ENCODE measurements at places on chromosomes 1 and 21. TPM values are rescaled to one million over a fixed set of nuclear protein-coding genes. Genes with fewer than 3 reads are reported as not detected.

- DNase-seq = no peak
These were observed 2.3 kb upstream of the KRTAP10-7 start for GRCh38 chr21:44598061-44598460.

GRCh38 chr1:10639775-10640578 is 156.5 kb downstream of the CASZ1 start:
- no peak for DNase-seq

GRCh38 chr1:30524840-30525617 is 198.4 kb downstream of the MATN1 start:
- DNase-seq = no peak

GRCh38 chr1:72631449-72631848 is 349.1 kb upstream of the NEGR1 start:
- DNase-seq = no peak

The EXTL2 gene
- total RNA-seq = 19.6 TPM

DNA sequence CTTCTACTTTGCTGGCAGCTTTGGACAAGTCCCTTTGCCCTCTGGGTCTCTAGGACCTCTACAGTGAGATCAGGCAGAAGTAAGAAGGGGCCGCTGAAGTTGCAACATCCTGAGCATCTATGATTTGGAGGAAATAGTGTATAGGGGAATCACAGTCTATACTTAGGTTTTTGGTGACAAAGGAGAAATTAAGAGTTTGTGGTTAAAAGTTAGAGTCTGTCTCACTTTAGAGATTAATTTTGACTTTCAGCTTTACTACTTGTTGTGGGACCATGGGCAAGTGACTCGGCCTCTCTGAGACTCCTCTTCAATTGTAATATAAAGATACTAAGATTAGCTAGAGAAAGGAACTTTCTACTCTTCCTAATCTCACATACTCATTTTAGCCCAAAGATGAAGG is 33.1 kb upstream of the LMX1A start:
- DNase-seq = no peak

DNA sequence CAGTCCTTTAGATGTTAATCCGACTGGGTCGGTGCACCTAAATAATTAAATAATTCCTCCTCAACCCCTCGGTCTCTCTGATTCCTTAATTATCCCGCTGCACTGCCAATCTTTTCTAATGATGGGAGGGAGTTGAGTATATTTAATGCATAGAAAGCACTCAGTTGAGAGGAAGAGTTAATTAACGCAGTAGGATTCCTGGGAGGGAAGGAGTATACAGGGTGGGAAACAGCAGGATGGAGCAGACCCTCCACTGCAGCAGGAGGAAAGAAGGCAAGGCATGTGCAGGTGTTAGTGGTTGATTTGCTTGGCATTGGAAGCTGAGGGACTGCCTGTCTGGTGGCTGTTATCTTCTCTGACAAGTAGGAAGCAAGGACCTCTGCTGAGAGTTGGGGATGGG is 9.9 kb upstream of the REN start:
- no peak for DNase-seq

DNA sequence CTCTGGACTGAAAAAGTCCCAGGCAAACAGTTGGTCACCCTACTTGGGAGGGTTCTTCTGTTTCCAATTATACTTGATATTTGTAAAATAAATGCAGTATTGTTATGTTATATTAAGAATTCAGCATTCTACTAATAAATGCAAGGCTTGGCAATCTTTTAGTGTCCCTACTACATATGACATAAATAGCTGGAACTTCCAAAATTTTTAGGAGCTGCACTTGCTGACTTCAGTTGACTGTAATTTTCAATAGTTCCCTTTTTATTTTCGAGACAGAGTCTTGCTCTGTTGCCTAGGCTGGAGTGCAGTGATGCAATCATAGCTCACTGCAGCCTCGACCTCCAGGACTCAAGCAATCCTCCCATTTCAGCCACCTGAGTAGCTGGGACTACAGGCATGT is 20.0 kb downstream of the FOXD3 start:
- DNase-seq = no peak

The CRYAA gene
- not detected for total RNA-seq

GRCh38 chr1:46768445-46768844 is 30.4 kb upstream of the CYP4B1 start:
- no peak for DNase-seq

- no peak for DNase-seq
These were observed 21.2 kb upstream of the KAZN start for GRCh38 chr1:14577261-14577660.

DNA sequence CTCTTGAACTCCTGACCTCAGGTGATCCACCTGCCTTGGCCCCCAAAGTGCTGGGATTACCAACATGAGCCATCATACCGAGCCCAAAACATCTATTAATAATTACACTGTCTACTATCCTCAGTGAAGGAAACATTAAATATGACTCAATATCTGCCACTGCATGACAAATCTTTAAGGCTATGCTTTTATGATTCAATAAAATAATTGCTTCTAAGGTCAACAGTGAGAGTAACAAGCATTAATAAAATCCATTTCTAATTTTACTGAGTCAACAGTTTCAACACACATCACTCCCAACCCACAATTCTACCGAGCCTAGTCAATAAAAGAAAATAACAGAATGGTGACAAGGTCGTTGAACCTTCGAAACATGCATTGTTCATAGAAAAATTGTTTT is 125.5 kb upstream of the CHRM3 start:
- DNase-seq = no peak

DNA sequence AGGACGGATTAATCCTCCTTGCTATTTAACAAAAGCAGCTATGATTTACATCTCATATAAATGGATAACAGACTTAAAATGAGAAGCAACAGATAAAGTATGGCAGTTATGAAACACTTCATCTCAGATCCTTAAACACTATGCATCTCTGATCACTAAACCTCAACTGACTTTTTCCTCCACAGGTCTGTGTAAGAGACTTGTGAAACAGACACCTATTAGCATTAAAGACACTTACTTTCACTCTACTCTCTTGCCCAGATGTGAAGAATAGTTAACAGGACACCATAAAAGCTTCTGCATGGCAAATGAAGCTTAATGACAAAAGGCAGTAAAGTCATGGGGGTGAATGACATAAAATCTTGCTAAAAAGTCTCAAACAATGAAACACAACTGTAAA is 6.2 kb downstream of the LIN9 start:
- DNase-seq = no peak

DNA sequence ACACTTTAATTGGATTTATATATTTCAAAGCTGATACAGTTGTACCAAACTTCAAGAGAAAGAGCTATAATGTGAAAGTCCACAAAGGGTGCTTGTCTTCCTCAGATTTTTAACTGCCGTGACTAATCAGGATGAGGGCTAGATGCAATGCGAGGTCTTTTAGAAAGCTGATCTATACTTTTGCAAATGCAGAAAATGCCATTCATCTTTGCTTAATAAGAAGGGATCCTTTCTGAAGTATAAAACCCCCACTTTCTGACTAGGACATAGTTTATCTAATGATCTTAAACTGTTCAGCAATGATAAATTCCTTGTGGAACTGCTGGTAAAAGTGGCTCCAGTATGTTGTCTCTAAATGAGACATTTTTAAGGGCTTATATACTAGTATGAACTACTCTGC is 102.7 kb upstream of the NGF start:
- no peak for DNase-seq

The TNFAIP8L2 gene
- total RNA-seq = not detected

DNA sequence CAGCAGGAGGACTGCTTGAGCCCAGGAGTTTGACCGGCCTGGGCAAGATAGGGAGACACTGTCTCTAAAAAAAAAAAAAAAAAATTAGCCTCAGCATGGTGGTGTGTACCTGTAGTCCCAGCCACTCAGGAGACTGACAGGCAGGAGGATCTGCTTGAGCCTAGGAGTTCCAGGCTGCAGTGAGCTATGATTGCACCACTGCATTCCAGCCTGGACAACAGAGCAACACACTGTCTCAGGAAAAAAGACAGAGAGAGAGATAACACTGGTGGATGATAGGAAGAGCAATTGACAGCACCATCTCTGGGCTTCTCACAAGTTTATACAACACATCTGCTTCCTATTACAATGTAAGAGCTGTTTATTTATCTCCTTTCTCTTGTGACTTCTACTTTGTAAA is 2.4 kb upstream of the RNU11 start:
- no peak for DNase-seq

DNA sequence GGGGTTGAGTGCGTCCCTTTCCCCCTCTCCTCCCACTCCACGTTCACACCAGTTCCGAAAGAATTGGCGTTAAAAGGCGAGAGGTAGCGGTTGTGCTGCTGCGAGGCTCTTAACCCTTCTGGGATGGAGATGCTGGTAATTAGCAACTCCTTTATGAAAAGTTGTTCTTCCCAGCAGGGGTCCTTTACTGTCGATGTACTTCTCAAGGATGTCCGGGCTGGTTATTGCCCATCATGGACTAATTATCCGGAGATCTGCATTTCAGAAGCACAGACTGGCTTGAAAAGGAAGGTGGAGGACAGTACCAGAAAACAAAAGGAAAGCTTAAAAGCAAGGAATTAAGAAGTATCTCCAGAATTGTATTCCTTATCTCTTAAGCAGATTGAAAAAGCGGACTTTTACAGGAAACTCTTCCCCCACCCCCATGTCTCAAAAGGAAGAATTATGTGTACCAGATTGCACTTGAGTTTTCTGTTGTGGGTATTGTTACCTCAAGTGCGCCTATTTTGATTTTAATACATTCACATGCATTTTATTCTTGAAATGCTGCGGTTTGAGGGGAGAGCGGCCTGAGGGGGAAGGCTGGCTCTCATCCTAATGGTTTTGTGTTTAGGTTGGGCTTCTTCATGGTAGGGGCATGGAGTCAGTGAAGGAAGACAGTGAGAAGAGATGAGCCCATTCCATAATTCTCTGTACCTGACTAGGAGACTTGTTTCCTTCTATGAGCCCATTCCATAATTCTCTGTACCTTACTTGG is 1.5 kb downstream of the AK4 start:
- no peak for DNase-seq

GRCh38 chr1:204139088-204139487 is 12.8 kb downstream of the ETNK2 start:
- DNase-seq = no peak

The TDRD5 gene
- total RNA-seq = not detected

- DNase-seq = no peak
These were observed 22.5 kb downstream of the NSUN4 start for GRCh38 chr1:46363121-46363520.

GRCh38 chr1:33317354-33317753 is 3.5 kb downstream of the A3GALT2 start:
- no peak for DNase-seq

DNA sequence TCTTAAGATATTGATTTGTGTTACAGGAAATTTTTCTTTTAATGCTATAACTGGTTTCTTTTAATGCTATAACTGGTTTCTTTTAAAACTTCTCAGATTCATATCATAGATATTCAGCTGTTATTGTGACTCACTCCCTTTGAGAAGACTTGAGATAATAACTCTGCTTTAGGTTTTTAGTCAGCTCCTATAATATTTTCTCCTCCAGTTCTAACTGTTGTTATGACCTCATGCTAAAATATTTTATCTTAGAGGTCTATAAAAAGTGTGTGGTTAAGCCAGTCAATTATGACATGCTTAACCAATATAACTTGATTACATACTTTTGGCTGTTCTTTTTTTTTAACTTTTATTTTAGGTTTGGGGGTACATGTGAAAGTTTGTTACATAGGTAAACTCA is 280.2 kb downstream of the PTGER3 start:
- peak; percentile 17 for DNase-seq

- DNase-seq = peak; percentile 27
These were observed 17.9 kb downstream of the GBP5 start for GRCh38 chr1:89254658-89255287.

GRCh38 chr1:2341706-2342383 is 49.5 kb downstream of the MORN1 start:
- no peak for DNase-seq

The CCDC18 gene
- 12.0 TPM for total RNA-seq

DNA sequence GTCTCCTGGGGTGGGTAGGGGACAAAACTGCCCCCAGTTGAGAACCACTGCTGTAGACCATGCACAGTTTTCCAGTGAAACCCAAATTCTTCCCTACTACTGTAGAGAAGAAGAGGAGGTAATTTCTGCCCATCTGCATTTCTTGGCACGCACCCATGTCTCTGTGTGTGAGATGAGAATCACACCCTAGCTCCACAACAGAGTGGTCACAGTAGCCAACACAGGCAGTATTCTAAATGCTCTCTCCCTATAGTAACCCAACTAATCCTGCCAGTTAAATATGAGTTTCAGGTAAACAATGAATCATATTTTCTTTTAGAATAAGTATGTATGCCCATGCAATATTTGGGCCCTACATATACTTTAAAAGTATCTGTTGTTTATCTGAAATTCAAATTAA is 1.2 kb upstream of the CAPN2 start:
- DNase-seq = no peak

The PMVK gene
- 6.2 TPM for total RNA-seq

- no peak for DNase-seq
These were observed 26.7 kb downstream of the MIS18A start for GRCh38 chr21:32252136-32252535.

DNA sequence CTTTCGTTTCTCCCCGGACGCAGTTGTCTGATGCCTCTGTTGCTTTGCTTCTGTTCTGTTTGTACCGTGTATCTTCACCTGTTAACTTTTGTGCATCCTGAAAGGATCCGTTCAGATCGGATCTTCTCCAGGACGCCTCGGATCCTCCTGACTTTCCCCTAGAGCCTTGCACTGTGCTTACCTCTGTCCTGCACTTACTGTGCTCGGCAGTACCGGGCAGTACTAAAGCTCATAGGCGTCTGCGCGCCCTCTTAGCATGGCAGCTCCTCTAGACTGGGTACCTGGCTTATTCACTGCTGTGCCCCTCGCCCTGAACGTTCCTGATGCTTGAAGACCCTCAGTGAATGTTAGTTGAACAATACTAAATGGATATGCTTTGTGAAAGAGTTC is 934 bp downstream of the SCP2 start:
- no peak for DNase-seq

The EFNA3 gene
- total RNA-seq = 7.0 TPM

DNA sequence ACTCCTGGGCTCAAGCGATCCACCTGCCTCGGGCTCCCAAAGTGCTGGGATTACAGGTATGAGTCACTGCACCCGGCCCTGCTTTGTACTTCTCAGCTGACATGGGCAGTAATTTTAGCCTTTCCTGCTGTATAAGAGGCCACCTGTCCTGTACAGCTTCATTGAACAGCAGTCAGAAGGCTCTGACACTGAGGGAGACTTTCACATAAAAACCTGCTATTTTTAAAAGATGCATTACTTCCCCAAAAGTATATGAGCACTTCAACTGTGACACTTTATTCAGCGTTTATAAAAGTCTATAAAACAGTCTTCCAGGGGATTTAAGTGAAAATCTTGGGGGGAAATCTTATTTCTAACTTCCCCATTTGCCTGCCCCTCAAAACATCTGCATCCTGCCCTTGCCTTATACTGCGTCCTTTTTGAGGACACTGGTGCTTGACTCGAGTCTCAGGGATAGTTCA is 17.6 kb downstream of the RNU5D-1 start:
- no peak for DNase-seq

- DNase-seq = no peak
These were observed 41.0 kb upstream of the CD5L start for GRCh38 chr1:157882580-157882979.

The IGSF9 gene
- 1.2 TPM for total RNA-seq

The HCRTR1 gene
- not detected for total RNA-seq

The UBXN10 gene
- not detected for total RNA-seq

GRCh38 chr1:202179828-202180750 is 13.5 kb upstream of the LGR6 start:
- DNase-seq = no peak

- no peak for DNase-seq
These were observed 17.0 kb upstream of the BLACAT1 start for GRCh38 chr1:205472737-205473441.

- no peak for DNase-seq
These were observed 38.0 kb downstream of the SPRTN start for GRCh38 chr1:231376101-231376500.

GRCh38 chr1:5119366-5120234 is 465.2 kb downstream of the AJAP1 start:
- DNase-seq = no peak

All from HT1080 (cell line).